ENCODE measurements at places on chromosomes 3 and 15.

DNA sequence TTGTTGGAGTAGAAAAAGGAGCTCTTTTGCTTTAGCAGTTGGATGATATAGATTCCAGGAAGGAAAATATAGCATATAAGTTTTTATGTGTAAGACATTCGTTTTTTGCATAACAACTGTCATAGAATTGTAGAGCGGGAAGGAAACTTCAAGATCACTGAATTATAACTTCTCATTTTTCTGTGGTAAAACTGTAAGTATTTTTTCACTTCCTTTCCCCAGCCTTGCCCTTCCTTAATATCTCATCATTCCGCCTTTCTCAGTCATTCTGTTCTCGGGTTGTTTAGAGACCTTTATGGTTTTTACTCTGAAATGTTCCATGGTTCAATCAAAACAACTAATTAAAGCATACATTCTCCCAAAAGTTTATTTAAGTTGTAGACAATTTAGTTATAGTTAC is 1.1 kb downstream of the EAF2 start:
- no peak for DNase-seq

- no peak for DNase-seq
Measured at GRCh38 chr3:94349310-94349878, 286.5 kb downstream of the NSUN3 start.

DNA sequence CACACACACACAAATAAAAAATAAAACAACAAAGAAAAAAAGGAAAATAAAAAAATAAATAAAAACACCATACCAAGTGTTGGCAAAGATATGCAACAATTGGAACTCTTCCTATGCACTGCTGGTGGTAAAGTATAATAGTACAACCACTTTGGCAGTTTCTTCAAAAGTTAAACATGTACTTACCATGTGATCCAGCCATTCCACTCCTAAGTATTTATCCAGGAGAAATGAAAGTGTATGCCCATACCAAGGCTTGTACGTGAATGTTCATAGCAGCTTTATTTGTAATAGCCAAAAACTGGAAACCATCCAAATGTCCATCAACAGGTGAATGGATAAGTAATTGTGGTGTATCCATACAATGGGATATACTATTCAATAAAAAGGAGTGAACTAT is 17.0 kb downstream of the WDR93 start:
- no peak for DNase-seq

DNA sequence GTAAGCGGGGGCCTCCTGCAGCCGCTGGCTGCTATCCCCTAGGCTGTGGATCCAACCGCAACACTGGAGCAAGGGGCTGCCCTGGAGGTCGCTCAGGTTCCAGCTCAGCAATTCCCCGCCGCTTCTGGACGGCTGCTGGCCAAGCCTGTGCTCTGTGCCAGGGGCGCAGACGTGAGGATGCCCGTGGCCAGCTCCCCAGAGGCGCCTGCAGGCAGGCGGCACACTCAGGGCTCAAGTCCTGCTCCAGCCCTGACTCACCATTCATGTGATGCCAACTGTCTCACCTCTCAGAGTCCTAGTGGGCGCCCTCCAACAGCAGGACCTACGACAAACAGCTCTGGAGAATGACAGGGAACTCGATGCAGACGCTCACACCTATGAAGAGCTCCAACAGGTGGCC is 31.6 kb downstream of the KLHL25 start:
- DNase-seq, result no peak

DNA sequence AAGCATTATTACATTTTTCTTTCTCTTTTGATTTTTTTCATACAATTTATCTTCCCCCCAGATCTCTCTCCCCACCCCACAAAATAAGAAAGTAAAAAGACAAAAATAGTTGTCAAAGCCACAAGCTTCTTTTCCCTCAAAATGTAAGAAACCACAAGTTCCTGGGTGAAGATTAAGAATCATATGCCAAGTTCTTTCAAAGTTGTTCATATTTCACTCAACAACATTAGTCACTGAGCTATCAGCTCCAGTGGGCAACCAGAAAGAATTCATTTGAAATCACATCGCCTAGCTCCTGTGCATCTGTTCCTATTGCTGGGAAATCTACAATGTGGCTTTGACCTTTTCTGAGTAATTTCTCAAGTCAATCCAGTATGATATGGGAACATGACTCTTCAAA is 681.6 kb upstream of the ARPP21 start:
- no peak for DNase-seq

GRCh38 chr3:11653298-11654055 is 9.8 kb upstream of the VGLL4 start:
- no peak for DNase-seq

GRCh38 chr3:11641683-11642430 is 1.9 kb downstream of the VGLL4 start:
- no peak for DNase-seq

- no peak for DNase-seq
Measured at GRCh38 chr15:79474252-79474651, 42.1 kb downstream of the MINAR1 start.

Data from activated T-cell treated with anti-CD3 and anti-CD28 coated beads for 48 hours (primary cell).